ENCODE measurements at places on chromosomes 12 and 14. TPM values are rescaled to one million over a fixed set of nuclear protein-coding genes. Genes with fewer than 3 reads are reported as not detected.
A peak's percentile ranks its signal among the peaks of the same experiment; 100 is the strongest.

DNA sequence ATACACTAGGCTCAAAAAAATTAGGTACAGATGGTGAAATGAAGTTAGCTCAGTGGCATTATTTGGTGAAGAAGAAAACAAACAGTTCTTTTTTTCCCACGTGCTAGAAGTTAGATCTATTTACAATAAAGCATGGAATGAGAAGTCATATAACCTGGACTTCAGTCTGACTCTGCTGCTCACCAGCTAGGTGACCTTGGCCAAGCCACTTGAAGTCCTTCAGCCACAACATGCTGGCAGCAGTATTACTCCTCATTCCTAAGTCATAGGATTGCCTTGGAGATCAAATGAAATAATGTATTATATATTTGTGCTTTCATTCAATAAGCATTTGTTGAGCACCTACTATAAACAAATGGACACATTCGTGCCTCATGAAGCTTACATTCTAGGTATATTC, 45.2 kb downstream of the PTHLH start:
- DNase-seq, result no peak

DNA sequence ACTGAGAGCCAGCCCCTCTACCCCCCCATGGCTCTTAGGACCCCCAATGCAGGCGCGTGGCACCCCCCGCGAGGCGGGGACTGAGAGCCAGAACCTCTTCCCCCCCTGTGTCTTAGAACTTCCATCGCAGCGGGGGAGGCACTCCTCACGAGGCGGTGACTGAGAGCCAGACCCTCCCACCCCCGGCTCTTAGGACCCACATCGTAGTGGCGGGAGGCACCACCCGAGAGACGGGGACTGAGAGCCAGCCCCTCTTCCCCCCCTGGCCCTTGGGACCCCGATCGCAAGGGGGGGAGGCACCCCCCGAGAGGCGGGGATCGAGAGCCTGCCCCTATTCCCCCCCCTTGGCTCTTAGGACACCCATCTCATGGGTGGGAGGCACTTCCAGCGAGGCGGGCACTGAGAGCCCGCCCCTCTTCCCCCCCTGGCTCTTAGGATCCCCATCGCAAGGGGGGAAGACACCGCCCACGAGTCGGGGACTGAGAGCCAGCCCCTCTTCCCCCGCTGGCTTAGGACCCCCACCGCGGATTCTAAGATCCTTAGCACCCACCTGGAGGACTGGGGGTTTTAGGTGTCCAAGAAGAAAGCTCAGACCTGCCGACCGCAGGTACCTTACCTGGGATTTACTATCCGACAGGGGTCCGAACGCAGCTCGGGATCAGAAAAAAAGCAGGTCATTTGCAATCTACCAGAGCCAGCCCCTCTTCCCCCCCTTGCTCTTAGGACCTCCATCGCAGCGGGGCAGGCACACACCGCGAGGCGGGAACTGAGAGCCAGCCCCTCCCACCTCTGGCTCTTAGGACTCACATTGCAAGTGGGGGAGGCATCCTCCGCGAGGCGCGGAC, 44.9 kb downstream of the DDX11 start:
- no peak for DNase-seq

- DNase-seq, result peak; percentile 78
Observed at GRCh38 chr12:3129301-3130056, 52.3 kb downstream of the TSPAN9 start.

GRCh38 chr12:57744194-57744776, 554 bp upstream of the TSPAN31 start:
- no peak for DNase-seq

DNA sequence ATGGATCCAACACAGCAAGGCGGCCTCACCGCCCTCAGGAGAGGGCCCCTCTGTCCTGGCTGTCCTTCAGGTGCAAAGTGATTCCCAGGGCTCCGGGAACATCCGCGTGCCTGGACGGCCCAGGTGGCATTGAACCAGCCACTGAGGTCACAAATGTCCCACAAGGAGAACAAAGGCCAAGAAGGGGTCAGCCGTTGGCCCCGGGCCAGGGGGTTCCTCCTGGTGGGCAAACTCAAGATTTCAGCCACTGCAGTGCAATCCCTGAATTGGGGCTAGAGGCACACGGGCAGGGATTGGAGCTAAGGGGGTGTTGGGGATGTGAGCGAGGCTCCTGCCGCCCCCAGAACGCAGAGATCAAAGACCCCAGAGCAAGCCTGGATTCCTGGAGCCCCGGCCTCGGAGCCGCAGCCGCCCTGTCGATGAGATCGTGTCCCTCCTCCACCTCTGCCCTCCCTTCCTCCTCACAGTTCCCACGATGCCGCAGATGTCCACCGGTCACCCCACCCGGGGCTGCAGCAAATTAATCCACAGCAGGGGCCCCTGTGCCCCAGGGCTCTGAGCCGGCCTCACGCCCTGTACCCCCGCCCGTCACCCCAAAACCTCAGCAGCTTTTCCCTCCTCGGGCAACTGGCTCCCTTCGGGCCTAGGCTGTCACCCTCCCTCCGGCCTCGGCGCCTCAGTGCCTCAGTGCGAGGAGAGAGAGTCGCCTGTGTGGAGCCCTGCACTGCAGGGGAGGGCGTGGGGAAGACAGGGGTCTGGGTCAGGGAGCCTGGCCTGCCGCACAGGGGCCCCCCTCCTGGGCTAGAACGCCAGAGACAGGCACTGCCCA, 56.7 kb upstream of the GALNT9 start:
- DNase-seq, result no peak

- DNase-seq, result no peak
Observed at GRCh38 chr12:124661341-124661740, 93.9 kb upstream of the NCOR2 start.

The IAPP gene
- polyA plus RNA-seq, result not detected

The FIGNL2 gene
- not detected for polyA plus RNA-seq

The KCNJ8 gene
- polyA plus RNA-seq, result not detected
